SK-N-SH (cell line): ENCODE measurements at places on chromosomes 6 and 20. TPM values are rescaled to one million over a fixed set of nuclear protein-coding genes. Genes with fewer than 3 reads are reported as not detected.

- DNase-seq, result no peak
Measured at GRCh38 chr20:51034988-51035656, 12.2 kb upstream of the KCNG1 start.

DNA sequence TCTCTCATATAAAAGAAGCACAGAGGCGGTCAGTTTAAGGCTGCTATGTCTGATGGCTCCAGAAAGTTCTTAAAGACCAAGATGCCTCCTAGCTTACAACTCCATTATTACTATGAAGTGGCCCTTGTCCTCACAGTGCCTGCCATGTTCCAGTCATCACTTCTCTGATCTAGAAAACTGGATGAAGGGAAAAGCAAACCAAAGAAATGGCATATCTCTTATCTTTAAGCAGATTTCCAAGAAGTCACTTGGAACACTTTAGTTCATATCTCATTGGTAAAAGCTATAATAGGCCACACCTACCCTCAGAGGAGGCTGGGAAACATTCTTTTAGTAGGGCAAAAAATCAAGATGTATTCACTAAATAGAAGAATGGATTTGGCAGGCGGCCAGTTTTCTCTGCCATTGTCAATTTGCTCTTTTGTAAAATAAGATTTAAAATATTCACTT lies 289.6 kb downstream of the TBC1D7 start:
- no peak for DNase-seq

- no peak for DNase-seq
Measured at GRCh38 chr6:118709859-118710350, 58.5 kb upstream of the CEP85L start.

Gene GSTA3
- polyA plus RNA-seq, result not detected in 2 replicates
